ENCODE measurements at places on chromosomes 3 and 15.

GRCh38 chr3:65945953-65946352, 92.8 kb downstream of the MAGI1 start:
- no peak for DNase-seq

GRCh38 chr15:80447077-80447476, 42.9 kb downstream of the ARNT2 start:
- no peak for DNase-seq

- DNase-seq = no peak
Observed at GRCh38 chr3:129793319-129793718, 100.2 kb downstream of the TMCC1 start.

- DNase-seq = no peak
Observed at GRCh38 chr3:154536751-154537150, 106.8 kb upstream of the GPR149 start.

DNA sequence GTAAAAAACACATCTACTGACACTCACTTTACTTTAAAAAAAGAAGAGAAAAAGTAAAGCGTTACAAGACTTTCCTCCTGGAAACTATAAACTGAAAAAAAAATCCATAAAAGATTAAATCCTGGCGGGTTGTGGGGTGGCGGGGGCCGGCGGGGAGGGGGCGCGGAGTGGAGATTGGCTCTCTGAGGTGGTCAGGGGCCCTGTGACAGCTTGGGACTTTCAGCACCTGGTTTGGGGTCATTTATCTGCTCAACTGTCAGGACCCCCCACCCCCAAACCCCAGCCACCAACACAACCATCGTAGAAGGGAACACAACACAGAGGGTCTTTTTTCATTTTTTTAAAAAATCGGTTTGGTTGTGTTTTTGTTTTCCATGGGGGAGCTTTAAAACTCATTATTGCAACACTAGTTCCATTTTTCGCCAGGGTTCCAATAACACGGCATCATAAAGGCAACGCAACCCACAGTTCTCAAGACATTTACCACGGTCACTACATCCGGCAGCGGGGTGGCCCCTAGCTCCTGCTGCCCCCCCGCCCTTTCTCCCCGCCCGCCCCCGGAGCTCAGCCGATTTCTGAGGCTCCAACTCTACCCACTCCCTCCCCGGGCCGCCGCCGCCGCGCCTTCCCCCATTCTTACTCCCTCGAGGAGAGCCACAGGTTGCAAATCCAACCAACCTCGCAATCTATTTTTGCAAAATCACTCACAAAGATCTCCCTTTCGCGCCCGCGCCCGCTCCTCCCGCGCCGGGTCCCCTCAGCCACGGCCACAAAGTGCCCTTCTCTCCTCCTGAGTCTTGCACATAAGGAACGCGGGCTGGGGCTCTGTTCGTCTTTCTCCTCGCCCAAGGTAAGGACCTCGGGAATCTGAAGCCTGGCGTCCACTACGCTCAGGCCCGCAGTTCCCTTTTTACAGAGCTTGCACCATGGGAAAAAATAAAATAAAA, 1.8 kb downstream of the BCL6 start:
- DNase-seq = peak; percentile 91

DNA sequence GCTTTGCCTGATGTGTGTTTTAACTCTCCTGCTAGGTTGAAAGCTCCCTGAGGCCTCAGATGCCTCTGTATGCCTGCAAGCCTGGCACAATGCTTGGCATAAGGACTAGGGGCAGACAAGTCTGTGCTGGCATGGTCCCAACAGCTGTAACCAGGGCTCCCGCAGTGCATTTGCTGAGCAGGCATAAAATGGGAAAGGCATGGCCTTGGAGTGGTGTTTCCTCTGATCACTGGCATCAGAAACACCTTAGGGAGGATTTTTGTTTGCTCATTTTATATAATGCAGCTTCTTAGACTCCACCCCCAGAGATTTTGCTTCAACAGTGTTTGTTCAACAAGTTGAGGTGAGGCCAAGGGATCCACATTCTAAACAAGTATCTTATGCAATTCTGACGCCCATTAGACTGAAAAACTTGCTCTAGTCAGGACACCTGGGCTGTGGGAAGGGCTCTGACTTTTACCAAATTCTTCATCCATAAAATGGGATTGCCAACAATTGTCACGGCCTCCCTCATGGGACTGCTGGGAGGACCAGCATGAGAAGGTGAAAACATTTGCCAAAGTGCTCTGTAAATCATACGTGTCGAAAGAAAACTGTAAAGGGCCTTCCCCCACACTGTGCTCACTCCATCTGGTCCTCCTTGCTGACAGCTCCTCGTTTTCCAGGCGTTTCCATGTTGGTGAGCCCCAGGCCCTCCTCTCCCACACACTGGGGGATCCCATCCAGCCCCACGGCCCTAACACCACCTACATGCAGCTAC, 43.1 kb downstream of the STARD5 start:
- no peak for DNase-seq

- no peak for DNase-seq
Observed at GRCh38 chr3:73597476-73597875, 27.3 kb downstream of the PDZRN3 start.

GRCh38 chr3:63324621-63325020, 46.5 kb downstream of the SYNPR start:
- DNase-seq = no peak

DNA sequence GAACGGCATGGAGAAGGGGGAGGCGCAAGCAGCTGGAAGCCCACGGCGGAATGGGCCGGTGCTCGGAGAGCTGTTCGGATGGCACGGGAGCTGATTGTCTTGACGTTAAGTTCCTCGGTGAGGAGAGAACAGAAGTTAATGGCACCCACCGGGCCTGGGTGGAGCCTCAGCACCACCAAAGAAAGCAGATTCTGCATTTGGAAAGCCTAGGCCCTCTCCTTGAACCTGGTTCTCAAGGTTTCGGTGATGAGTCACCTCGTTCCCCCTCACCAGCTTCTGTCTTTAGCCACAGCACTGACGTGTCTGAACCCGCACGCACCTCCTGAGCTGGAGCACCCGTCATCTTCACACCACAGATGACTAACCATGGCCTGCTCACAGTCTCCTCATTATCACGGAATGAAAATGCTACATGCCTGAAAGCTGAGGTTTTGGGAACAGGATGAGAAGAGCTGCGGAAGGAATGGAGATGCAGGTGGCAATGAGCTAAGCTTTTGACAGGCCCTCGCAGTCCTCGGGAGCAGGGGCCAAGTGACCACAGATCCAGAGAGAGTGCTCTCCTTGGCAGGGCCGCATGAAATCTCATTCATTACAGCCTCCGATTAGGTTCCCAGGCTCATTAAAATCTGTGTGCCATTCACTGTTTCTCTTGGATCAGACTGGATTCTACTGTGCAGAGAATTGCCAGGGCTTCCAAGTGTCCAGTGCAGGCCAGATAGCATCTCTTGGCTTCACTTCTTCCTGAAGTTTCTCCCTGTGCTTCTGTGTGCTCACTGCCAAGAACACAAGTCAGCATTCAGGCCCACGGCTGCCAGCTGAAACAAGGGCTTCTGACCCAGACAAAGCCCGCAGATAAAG, 96.3 kb upstream of the DLG1 start:
- DNase-seq = no peak

GRCh38 chr15:68852461-68852860, 31.8 kb upstream of the ANP32A start:
- no peak for DNase-seq

DNA sequence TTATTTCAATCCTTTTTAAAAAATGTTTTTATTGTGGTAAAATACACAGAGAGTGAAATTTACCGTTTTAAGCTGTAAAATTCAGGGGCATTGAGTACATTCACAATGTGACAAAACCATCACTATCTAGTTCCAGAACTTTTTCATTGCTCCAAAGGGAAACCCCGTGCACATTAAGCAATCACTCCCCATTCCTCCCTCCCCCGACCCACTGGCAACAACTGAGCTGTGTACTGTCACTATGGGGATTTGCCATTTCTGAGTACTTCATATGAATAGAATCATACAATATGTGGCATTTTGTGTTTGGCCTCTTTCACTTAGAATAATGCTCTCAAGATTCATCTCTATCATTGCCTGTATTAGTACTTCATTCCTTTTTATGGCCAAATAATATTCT, 45.5 kb upstream of the BOC start:
- DNase-seq = no peak

DNA sequence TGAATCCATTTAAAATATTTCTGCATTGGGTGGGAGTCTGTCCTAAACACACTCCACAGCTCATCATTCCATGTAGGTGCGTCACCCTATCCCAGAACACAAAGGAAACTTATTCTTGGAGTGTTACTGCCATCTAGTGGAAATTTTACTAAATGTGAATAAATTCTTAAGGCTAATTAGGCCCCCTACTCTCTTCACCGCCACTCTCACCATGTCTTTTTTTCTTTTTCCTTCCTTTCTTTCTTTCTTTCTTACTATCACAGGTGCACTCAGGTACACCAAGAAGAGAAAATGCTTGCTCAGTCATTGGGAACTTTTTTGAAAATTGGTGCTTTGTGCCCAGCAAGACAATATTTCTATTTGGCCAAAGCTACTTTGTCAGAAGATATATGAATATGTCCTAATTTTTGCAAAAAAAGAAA, 26.4 kb upstream of the ATP8B4 start:
- no peak for DNase-seq

DNA sequence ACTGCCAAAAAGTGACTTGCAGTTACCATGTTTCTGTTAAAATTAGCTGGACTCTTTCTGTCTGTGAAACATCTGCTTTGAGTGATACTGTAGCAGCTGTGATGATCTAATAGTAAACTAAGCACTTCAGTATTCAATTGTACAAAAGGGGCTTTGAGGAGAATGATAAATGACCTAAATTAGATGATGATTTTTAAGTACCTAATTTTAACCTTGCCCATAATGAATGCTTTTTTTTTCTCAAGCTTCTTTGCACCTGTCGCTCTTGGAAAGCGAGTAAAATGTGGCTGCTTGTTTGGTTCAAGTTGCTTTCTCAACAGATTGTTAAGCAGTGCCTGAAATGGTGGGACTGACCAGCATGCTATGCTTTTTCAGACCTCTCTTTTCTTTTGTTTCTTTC, 752.3 kb downstream of the EPHA3 start:
- no peak for DNase-seq

GRCh38 chr15:29934251-29934650, 112.0 kb upstream of the TJP1 start:
- no peak for DNase-seq

DNA sequence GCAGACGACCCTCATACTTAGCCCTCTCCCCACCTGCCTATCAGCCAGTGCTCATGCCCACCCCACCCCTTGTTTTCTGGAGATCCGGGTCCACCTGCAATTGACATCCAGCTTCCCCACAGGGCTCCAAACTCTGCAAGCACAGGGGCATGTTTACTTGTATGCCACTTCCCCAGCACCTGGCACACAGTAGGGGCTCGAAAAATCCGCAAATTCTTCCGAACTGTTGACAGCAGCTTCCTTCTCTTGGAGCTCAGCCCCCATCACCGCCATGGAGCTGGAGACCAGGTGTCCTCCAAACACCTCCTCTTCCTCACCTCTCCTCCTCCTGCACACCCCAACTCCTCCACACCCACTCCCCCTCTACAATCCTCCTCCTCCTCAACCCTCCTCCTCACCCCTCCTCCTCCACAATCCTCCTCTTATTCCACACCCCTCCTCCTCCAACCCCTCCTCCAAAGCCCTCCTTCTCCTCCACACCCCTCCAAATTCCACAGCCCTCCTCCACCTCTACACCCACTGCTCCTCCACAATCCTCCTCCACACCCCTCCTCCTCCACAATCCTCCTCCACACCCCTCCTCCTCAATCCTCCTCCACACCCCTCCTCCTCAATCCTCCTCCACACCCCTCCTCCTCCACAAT, 70.4 kb upstream of the BLM start:
- no peak for DNase-seq

DNA sequence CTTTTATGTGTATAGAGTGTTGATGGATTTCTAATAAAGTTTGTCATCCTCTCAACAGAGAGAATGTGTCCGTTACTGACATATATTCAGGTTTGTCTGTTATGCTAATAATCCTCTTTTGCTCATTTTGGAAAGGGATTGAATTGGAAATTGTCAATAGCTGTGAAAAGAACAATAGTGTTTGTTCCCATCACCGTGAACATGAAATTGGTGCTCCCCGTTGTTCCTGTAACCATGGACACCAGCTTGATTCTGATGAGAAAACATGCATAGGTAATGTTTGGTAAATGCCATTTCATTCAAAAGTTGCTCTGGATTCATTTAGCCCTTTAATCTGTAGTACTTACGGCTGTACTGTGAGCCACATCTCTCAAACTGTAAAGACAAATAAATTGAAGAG, 707.0 kb upstream of the GOLIM4 start:
- no peak for DNase-seq

DNA sequence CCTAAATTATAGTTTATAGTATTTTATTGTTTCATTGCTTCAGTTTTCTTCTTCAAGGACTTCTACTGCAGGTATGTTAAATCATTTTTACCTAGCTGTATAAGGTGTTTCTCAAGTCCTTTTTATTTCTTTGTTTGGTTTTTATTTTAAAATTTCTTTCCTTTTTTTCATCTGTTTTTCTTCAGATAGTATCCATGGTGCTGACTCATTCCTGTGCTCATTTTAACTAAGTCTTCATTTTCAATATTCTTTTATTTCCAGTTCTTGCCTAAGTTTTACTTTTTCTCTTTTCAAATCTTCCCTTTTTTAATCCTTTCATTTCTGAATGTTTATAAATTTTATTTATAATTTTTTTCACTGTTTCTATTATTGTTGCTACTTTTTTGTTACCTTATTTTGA, 42.3 kb upstream of the STIMATE start:
- DNase-seq = no peak

DNA sequence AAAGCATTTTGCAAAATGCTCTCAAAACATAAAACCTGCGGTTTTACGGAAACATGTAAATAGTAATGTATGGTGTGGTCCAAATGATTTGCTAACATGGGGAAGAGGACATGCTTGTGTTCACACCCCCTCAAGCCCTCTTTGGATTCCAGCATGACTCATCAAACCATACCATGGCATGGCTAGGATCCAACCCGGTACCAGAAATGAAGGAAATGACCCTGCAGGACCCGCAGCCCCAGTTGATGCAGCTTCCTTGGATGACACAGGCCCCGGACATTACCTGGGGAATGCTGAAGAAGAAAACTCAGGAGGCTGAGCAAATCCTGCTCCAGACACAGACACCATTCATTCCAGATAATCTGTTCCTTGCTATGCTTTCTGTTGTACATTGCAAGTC, 222.9 kb downstream of the DTWD1 start:
- DNase-seq = no peak

- no peak for DNase-seq
Observed at GRCh38 chr15:95839367-95839782, 491.1 kb upstream of the NR2F2 start.

DNA sequence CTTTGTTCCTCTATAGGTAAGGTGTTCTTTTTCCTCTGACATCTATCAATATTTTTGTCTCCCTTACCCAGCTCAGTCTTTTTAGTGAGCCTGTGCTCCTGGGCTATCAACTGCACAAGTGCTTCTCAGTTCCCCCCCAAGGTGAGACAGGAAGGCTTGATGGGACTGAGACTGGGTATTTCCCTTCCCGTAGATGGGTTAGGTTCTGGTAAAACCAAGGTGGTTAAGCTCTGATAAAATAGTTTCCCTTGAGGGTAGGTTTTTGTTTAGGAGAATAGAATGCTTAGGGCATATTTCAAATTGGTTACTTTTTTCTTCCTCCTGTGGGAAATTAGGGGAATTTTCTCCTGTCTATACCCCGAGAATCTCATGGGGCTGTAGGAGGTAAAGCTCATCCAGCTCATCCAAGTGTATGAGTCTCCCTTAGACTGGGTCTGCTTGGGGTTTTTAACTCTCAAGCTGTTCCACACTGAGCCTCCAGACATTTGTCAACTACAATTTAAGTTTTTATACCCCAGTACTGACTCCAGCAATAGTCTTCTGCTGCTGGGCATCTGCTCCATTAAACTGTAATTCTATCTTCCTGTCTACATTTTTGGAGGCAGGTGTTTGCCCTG, 44.9 kb downstream of the OXSR1 start:
- DNase-seq = no peak
